Muscle of leg (tissue), 16 donors: ENCODE measurements at places on chromosomes 7 and 10.
A peak's percentile ranks its signal among the peaks of the same experiment; 100 is the strongest.

DNA sequence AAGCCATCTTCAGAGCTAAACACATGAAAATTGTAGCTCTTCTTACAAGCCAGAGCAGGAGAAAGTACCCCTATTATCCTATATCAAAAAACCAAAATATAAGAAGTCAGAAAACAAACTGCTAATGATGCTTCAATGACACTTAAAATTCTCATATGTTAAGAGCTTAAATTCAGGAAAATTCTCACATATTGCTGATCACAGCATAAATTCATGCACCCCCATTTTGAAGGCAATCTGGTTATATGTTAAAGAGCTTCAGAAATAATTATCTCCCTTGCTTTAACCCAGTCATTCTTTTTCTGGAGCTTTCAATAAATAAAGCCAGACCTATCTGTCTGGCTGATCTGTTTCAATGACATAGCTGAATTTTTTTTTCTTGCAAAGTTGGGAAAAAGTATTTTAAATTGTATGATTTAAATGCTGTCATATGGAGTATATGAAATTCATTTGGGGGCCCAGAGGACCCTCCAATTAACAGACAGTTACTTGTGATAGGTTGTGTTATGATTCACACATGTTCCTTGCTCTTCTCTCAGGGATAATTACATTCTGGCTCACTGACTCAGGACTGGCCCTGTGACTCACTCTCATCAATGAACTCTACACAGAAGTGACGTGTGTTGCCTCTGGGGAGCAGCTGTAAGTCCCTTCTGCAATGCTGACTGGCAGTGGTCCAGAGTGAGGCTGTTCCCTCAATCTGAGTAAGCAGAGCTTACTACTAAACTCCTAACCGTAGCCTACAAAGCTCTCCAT, 85.2 kb downstream of the HGF start:
- peak; percentile 95 for DNase-seq

DNA sequence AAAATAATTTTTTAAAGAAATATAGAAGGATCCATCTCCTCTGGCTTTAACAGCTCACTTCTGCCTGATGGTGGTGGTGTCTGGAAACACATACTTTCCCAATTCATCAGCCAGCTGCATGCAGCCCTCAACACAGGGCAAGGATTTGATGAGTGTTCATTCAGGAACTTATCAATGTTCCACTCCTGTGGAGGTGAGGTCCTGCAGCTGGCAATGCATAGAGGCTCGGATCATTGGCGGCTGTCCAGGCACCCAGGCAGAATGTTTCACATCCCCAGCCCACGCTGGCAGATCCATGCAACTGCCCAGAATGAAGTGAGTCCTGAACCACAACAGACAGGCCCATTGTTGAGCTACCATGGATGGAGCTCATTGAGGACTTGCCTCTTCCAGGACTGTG, 55.2 kb upstream of the KCNMA1 start:
- no peak for DNase-seq

GRCh38 chr10:68303849-68304412, 27.9 kb upstream of the HNRNPH3 start:
- DNase-seq = no peak

DNA sequence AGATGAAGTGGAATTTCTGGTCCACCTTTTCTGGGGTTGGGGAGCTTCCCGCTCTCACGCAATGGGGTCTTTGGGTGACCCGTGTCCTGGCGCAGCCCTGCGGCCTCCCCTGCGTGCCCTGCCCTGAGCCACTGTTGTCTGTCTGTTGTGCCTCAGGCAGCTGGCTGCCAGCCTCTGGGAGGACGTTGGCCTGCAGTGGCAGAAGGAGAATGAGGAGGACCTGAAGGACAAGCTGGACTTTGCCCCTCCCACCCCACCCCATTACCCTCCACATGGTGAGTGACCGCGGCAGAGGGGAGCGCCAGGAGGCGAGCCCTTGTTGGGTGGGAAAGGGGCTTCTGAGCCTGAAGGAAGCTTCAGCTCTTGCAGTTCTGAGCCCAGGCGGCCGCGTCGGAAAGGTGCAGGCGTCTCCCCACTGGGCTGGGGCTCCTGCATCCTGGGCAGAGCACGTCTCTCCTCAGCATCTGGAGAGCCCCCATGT, 14.2 kb upstream of the PRKAR1B start:
- no peak for DNase-seq

- DNase-seq = no peak
Observed at GRCh38 chr7:33191340-33191739, 62.0 kb downstream of the BBS9 start.

GRCh38 chr7:119392-120163, 72.8 kb upstream of the FAM20C start:
- DNase-seq = peak; percentile 90

- peak; percentile 56 for DNase-seq
Observed at GRCh38 chr7:5354460-5355232, 69.0 kb downstream of the TNRC18 start.

DNA sequence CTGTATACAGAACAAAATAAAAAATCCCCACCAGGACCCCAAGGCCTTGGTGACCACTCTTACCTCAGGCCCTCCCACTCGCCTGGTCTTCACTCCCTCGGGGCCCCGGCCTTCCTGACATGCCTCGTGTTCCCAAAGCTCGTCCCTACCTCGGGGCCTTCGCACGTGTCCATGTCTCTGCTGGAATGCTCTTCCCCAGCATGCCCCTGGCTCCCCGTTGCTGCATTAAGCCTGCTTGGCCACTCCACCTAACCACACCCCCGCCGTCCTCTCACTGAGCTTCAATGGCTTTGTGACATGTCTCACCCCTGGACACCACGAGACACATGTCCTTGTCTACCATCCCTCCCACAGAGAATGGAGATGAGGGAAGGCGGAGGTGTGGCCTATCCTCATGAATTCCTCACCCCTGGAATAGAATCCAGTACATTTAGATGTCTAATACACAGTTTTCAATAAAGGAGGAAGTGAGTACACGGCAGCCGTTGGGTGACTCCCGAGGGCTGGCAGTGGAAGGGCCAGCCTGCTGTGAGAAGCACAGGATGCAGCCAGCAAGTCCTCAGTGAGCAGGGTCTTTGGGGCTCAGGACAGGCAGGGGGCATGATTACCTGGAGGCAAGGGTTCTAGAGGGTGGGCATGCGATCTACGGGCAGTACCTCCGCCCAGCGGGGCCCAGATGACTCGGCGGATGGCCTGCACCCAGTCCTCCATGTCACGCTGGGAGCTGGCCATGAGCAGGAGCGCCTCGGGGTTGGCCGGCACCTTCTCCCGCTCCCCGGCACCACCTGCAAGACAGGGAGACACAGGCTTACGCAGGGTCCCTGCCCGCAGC, 125.7 kb downstream of the ARHGAP22 start:
- DNase-seq = no peak

GRCh38 chr7:102069931-102070629, 216.6 kb upstream of the SH2B2 start:
- DNase-seq = no peak

DNA sequence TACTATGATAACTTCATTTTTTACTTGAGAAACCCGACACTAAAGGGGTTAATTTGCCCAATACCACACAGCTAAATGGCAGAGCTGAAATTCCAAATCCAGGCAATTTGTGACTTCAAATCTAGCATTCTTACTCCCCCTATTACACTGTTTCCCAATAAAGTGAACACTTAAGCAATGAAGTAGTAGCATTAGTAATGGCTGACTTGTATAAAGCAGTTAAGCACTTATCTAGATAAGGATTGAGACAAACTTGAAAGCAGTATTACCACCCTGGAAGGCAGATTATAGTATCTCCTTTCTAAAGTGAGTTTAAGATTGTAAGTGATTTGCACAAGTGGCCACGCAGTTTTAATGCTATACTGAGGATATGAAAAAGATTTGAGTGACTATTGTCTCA, 39.3 kb downstream of the WASL start:
- no peak for DNase-seq

- DNase-seq = no peak
Observed at GRCh38 chr10:103803941-103804340, 51.4 kb downstream of the SH3PXD2A start.

GRCh38 chr7:27312820-27313219, 70.2 kb downstream of the EVX1 start:
- no peak for DNase-seq

- no peak for DNase-seq
Observed at GRCh38 chr10:110971638-110972037, 52.2 kb downstream of the SHOC2 start.

DNA sequence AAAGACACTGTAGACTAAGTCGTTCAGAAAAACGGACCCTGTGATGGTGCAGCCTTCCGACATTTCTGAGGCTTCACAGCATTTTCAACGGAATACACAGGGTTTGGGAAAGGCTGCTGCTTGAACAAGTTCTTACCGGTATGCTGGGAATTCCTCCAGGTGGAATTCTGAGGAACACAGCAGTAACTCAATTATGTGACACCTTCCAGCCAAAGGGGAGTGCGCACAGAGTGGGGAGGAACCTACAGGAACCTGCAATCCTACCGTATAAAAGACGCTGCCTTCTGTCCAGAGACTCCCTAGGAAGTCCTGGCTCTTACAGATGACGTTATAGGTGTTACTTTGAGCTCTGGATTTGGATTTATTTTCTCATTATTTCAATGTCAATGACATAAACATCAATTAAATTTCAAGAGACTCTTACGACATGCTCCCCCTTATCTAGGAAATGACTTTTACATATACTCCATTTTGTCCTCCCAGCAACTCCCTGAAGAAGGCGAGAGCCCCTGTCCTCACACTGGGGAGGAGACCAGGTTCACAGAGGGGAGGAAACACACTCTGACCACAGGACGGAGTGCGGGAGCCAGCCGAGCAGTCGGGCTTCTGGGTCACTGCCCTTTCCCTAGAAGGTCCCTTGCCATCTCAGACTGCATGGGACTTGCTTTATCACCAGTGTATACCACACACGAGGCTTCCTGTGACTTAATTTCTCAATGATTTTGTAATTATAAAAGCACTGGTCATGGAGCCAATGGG, 27.9 kb downstream of the VIPR2 start:
- DNase-seq = no peak

GRCh38 chr10:63241841-63242281, 108.7 kb downstream of the NRBF2 start:
- DNase-seq = no peak

DNA sequence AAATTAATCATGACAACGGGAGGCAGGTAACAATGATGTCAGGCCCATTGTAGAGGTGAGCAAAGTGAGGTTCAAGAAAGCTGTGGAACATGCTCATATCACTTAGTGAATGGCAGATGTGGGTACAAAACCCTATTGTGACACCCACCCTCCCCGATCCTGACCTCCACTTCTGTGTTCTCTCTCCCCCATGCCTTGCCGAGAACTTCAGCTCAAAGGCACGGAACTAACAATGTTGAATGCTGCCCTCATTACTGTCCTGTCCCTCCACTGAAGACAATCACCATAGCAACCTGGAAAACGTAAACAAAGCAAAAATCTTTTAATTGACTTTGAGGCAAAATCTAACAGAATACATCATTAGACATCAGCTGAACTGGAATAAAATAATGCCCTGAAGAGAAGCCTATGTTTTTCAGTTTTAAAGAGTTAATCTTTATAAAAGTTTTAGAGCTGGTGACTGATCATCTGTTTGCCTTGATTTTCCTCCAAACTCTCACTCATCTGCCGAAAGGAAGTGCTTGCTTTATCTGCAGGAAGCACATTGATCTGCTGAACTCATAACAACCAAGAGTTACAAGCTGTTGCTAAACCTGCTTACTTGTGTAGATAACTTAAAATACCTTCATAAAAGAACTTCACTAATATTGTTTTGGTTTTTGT, 133.6 kb downstream of the CUBN start:
- DNase-seq = peak; percentile 84

DNA sequence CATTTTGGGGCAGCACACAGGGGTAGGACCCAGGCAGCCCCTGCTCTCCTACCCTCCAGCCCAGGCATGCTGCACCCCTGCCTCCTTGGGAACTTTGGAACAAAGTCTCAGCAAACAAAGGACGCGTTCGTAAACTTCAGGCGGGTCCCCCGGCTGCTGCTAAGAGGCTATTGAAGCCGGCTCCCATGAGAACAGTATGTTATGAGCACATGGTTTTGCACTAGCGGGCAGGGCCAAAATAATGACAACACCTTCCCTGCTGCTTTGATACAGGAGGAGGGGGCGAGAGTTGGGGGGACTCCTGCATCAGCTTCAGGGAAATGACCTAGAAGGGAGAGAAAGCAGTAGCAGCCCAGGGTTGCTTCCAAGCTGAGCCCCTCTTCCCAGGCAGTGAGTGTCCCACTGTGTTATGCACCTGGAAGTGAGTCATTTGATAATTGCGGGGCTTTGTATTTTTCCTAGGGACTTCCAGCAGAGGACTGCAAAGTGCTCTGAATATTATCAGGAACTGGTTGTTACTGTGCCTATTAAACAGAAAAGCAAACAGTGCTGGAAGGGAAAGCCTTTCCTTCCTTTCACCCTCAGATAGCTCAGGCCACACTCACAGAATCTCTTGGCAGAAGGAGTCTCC, 6.9 kb downstream of the ITPRIP start:
- peak; percentile 72 for DNase-seq

DNA sequence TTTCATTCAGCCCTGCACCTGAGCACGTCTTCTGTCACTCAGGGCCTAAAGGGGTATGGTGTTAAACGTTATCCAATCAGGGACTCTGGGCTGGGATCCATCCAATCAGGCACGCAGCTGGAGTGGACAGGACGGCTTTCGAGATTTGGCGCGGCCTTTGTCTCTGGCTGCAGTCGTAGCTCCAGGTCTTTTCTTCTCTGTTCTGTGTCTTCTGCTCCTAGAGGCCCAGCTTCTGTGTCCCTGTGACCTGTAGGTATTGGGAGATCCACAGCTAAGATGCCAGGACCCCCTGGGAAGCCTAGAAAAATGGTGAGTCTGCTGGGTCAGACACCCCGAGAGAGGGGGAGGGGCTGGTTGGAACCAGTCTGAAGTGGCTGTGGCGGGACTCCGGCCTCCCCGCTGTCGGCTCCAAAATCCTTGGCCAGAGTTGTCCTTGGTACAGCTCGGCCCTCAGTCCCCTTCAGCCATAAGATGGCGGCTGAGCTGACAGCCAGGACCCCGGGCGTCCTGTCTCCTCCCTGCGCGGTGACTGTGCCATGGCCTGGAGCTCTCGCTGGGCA, 11.7 kb upstream of the ZNF680 start:
- DNase-seq = peak; percentile 87

DNA sequence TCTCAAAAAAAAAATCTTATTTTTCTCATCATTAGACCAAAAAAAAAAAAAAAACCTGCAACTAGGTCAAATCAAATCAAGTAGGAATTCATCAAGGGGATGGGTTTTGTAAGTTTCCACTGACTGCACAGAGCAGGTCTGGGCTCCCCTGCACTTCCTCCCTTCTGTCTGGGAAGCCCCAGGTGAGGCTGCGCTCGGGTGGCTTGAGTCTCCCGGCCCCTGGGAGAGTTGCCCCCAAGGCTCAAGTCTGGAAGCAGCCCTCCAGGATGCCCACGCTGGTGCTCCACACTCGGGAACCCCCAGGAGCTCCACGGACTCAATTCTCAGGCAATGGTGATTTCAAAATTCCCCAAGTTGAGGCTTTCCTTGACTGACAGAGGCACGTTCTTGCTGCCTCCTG, 41.7 kb upstream of the RBM33 start:
- no peak for DNase-seq

- peak; percentile 65 for DNase-seq
Observed at GRCh38 chr10:113132591-113133121, 182.6 kb downstream of the TCF7L2 start.

DNA sequence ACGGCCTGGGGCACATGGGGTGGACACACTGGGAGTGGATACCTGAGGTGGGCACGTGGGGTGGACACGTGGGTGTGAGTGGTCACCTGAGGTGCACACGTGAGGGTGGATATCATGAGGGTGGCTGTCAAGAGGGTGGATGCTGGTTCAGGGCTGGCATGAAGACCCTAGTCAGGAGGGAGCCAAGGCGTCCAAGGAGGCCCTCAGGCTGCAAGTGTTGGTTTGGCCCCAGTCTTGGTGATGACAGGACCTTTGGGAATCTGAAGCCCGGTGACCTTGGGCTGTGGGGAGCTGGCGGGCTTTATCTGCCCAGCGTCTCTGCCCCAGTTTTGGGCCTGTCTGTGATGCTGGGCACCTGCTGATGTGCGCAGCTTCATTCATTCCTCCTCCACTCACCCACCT, 24.9 kb upstream of the PFKFB3 start:
- no peak for DNase-seq
